ENCODE measurements at places on chromosomes 3 and 15.

DNA sequence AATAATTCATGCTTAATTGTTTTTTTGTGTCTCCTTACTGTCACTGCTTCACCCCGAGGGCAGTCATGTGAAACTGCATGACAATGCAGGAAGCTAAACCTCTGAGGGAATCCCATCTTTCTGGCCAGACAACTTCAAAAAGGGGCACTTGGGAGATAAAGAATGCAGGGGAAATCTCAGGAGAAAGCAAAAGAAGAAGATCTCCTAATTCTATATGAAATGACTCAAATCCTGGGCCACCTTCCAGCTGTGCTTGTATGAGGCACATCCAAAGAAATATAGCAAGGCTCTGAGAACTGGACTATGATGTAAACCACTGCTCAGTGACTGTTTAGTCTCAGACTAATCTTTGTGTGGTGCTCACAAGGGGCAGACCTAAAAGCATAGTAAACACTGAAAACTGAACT lies 22.6 kb upstream of the UMPS start:
- no peak for DNase-seq

- DNase-seq = no peak
Observed at GRCh38 chr3:143924522-143925285, 46.9 kb upstream of the DIPK2A start.

DNA sequence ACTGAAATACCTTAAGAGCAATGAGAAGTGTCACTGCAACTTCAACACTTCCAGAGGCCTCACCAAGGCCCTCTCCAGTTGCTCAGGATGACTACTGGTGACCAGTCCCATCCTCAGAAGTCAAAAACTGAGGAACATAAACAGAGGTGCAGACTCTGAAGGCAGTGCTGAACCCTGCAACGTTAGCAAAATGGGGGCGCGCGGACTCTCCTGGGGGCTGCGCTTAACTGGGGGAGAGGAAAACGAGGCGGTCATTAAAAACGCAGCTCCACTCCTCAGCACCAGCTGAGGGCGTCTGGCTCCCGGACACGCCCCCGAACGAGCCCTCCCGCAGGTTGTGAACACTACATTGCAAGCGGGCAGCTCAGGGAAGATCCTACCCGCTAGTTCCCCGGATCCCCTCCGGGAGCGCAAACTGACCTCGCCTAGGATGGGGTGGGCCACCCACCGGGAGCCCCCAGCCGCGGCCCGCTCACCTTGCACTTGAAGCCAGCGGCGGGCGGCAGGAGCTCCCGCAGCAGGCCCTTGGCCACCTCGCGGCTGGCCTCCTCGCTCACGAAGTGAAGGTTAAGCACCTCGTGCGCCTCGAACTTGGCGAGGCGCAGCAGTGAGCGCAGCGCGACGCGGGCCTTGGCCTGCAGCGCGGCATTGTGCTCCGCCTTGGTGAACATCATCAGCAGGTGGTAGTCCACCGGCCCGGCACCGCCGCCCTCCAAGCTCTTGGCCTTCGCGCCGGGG lies 711 bp downstream of the XXYLT1 start:
- no peak for DNase-seq

DNA sequence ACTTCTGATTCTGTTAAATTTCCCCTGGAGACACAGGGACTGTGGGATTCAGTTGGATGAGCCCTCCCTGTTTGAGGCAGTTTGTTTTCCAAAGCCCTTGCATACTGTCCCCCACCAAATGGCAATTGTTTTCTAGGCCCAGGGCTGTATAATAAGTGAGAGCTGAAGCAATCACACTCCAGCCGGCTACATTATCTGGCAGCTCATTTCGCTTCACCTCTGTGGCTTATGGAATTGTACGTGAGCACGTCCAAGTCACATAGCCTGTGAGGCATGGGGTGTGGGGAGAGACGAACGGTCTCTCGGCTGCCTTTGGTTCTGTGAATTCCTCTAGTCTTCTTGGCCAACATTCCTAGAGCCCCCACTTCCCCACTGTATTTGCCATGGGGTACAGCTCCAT lies 10.7 kb downstream of the RBP2 start:
- no peak for DNase-seq

GRCh38 chr15:76565366-76565765 lies 228.8 kb downstream of the ISL2 start:
- no peak for DNase-seq

All from spinal cord (tissue), 10 donors.